ENCODE measurements at places on chromosomes 16 and 17. TPM values are rescaled to one million over a fixed set of nuclear protein-coding genes. Genes with fewer than 3 reads are reported as not detected.
A peak's percentile ranks its signal among the peaks of the same experiment; 100 is the strongest.

RAPGEFL1 gene
- 4.6 TPM for total RNA-seq

GRCh38 chr16:75566758-75567255 lies 628 bp downstream of the GABARAPL2 start:
- no peaks in the 10 kb centered on the region for H3K27me3 ChIP-seq
- peak overlapping the region; percentile 76 for H3K4me3 ChIP-seq

DNA sequence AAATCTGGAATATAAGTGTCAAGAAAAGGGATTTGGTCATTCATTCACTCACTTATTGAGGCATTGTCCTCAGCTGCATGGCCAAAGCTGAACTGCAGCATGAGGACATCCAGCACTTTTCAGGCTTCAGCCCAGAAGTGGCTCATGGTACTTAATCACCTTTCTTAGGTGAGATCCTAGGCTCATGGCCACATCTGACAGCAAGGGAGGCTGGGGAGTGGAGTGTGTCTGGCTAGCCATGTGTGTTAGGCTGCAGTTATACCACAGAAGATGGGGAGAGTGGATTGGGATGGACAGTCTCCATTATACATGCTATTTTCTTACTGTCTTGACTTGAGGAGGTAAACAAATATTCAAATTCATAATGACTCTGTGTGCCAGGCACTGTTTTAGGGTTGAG lies 68.8 kb downstream of the SHISA6 start:
- H3K27ac ChIP-seq, result no peak overlapping the region
- DNase-seq, result no peak
- H3K4me3 ChIP-seq, result no peak overlapping the region
- peaks cover 4% of the 10 kb centered on the region for H3K27me3 ChIP-seq

- H3K4me1 ChIP-seq, result no peaks in the 10 kb centered on the region
- H3K27me3 ChIP-seq, result no peaks in the 10 kb centered on the region
- no peak overlapping the region for H3K27ac ChIP-seq
- no peak for DNase-seq
These were observed 32.7 kb upstream of the SSTR2 start for GRCh38 chr17:73132085-73132492.

DNA sequence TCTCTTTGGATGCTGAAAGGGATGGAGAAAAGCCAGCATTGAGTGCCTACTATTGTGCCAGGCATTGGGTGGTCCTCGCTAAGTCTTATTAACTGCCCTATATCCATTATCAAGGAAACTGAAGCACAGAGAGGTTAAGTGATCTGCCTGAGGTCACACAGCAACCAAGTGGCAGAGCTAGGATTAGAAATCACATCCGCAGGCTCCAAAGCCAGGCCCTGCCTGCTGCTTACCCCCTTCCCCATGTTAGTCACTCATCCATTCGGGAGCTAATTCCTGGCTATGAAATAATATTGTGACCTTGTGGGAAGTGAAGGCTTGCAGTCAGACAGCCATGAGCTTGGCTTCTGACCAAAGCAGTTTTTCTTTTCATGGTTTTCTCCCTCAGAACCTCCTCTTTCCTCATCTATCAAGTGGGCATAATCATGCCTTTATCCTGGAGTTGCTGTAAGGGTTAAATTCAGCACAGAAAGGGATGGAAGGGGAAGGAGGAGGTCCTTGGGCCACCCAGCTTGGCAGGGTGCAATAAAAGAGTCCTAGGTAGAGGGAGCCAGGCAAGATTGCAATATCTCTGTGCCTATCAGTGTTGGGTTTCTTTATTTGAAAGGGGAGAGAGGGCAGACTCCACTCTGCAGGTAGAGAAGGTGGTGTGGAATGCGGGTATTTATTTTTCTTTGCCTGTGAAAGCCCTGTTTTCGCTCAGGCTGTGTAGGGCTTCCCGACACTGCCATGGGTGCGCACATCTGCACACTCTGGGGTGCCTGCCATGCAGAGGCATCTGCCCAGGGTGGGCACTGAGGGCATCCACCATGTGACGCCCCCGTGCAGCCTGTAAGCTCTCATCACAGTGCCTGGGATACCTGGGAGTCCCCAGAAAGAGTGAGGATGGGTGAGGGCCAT lies 11.3 kb downstream of the RAI1 start:
- H3K36me3 ChIP-seq, result no peaks in the 10 kb centered on the region
- H3K27ac ChIP-seq, result peak overlapping the region; percentile 4
- H3K4me1 ChIP-seq, result peaks cover 70% of the 10 kb centered on the region
- no peaks in the 10 kb centered on the region for H3K27me3 ChIP-seq
- DNase-seq, result no peak
- no peak overlapping the region for H3K4me3 ChIP-seq

KCNH4 gene
- 0.14 TPM for total RNA-seq

- no peaks in the 10 kb centered on the region for H3K4me1 ChIP-seq
- H3K36me3 ChIP-seq, result no peaks in the 10 kb centered on the region
- DNase-seq, result no peak
- no peak overlapping the region for H3K27ac ChIP-seq
- H3K4me3 ChIP-seq, result no peak overlapping the region
These were observed 488 bp downstream of the C17orf113 start for GRCh38 chr17:42049834-42050392.

ACACA gene
- 44.4 TPM for total RNA-seq

C17orf50 gene
- 0.83 TPM for total RNA-seq

DNA sequence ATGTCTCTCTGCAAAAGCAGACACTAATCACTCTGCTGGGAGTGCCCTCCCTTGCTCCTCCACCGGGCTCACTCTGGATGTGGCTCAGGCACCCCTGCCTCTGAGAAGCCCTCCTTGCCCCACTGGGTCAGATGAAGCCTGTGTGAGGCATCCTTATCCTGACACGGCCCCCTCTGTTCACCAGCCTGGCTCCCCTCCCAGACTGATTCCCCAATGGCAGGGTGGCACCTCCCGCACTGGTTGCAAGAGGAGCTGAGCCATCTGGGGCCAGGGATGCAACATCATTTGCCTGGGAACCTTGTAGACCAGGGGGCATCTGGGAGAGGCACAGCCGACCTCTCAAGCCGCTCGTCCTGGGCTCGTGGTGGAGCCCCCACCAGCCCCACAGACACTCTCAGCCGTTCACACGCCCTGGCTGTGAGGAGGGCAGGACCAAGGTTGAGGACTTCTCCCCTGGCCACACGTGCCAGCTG lies 6.7 kb downstream of the SMTNL2 start:
- H3K27me3 ChIP-seq, result no peaks in the 10 kb centered on the region
- H3K4me3 ChIP-seq, result no peak overlapping the region
- no peaks in the 10 kb centered on the region for H3K4me1 ChIP-seq
- no peak for DNase-seq
- no peak overlapping the region for H3K27ac ChIP-seq

DNA sequence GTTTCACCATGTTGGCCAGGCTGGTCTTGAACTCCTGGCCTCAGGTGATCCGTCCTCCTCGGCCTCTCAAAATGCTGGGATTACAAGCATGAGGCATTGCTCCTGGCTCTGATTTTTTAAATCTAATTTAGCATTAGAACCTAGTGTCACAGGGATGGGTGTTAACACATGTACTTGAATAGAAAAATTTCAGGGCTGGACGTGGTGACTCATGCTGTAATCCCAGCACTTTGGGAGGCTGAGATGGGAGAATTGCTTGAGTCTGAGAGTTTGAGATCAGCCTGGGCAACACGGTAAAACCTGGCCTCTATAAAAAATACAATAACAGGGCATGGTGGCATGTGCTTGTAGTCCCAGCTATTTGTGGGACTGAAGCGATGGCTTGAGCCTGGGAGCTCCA lies 6.0 kb upstream of the RNF135 start:
- no peaks in the 10 kb centered on the region for H3K36me3 ChIP-seq
- H3K27me3 ChIP-seq, result no peaks in the 10 kb centered on the region
- no peaks in the 10 kb centered on the region for H3K4me1 ChIP-seq
- H3K27ac ChIP-seq, result no peak overlapping the region
- DNase-seq, result no peak

RFWD3 gene
- total RNA-seq, result 11.1 TPM

DNA sequence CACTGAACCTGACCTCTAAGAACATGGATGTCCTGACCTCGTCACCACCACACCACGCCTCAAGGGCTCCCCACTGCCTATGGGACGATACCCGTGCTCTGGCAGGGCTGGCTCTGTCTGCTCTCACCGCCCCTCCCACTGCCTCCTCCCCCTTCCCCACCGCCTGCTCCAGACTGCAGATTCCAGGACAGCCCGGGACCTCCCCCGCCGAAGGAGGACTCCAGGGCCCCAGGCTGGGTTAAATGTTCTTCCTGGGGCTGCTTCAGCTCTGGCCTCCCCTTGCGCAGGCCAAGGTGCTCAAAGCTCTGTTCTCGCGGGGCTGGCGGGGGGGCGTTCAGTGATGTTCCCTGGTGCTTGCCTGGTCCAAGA lies 3.1 kb downstream of the NPW start:
- H3K27ac ChIP-seq, result no peak overlapping the region
- H3K36me3 ChIP-seq, result no peaks in the 10 kb centered on the region
- H3K4me1 ChIP-seq, result peaks cover 31% of the 10 kb centered on the region
- no peak for DNase-seq
- H3K4me3 ChIP-seq, result peak overlapping the region; percentile 29

GRCh38 chr17:43779145-43780125 lies 658 bp upstream of the DUSP3 start:
- H3K4me1 ChIP-seq, result peaks cover 12% of the 10 kb centered on the region
- peak overlapping the region; percentile 50 for H3K4me3 ChIP-seq
- peak; percentile 73 for DNase-seq
- no peaks in the 10 kb centered on the region for H3K36me3 ChIP-seq

- peak; percentile 60 for DNase-seq
- no peak overlapping the region for H3K27ac ChIP-seq
- no peak overlapping the region for H3K4me3 ChIP-seq
- no peaks in the 10 kb centered on the region for H3K4me1 ChIP-seq
These were observed 12.9 kb upstream of the ELAC2 start for GRCh38 chr17:13030459-13031300.

MYH13 gene
- total RNA-seq, result not detected

- H3K27me3 ChIP-seq, result no peaks in the 10 kb centered on the region
- H3K27ac ChIP-seq, result no peak overlapping the region
- H3K36me3 ChIP-seq, result no peaks in the 10 kb centered on the region
- H3K4me1 ChIP-seq, result peaks cover 6% of the 10 kb centered on the region
- no peak for DNase-seq
- H3K4me3 ChIP-seq, result no peak overlapping the region
These were observed 13.3 kb downstream of the NQO1 start for GRCh38 chr16:69712914-69713581.

DNA sequence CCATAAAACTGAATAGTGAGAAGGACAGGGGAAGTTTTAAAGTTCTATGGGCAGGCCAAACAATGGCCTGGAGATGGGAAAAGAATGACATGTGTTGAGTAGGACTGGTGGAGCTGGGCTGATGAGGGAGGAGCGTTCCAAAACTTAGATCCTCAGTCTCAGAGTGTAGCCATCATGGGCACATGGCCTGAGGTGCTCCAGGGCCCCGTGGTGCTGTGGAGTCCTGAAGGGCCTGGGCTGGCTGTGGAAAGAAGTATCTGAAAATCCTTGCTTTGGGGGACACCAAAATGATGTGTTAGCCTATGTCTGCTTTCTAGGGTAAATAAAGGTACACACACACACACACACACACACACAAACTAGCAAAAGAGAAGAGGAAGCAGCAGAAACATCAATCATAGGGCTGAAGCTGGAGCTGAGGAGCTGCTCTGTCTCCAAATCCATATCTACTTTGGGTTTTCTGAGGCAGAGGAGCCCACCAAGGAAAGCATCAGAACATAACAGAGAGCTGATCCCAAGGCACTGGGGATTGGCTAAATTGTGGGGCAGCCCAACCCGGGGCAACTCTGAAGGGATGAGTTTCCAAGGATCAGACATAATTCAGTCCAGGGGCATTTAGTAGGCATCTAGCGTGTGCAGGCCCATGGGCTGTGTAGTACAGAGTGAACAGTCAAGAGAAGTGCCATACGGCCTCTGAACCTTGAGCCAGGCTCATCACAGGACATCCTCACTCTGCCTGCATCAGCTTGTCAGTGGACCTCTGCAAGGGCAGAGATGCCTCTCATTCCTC lies 85.2 kb downstream of the C16orf78 start:
- no peak for DNase-seq
- no peak overlapping the region for H3K27ac ChIP-seq
- H3K36me3 ChIP-seq, result no peaks in the 10 kb centered on the region
- H3K4me3 ChIP-seq, result no peak overlapping the region

KRTAP4-9 gene
- total RNA-seq, result not detected

CD300LB gene
- total RNA-seq, result 0.43 TPM

GRCh38 chr17:48295362-48296288 lies 134.4 kb downstream of the SKAP1 start:
- H3K4me3 ChIP-seq, result no peak overlapping the region
- no peak overlapping the region for H3K27ac ChIP-seq
- H3K27me3 ChIP-seq, result peaks cover 5% of the 10 kb centered on the region

NEK8 gene
- total RNA-seq, result 6.6 TPM

DNA sequence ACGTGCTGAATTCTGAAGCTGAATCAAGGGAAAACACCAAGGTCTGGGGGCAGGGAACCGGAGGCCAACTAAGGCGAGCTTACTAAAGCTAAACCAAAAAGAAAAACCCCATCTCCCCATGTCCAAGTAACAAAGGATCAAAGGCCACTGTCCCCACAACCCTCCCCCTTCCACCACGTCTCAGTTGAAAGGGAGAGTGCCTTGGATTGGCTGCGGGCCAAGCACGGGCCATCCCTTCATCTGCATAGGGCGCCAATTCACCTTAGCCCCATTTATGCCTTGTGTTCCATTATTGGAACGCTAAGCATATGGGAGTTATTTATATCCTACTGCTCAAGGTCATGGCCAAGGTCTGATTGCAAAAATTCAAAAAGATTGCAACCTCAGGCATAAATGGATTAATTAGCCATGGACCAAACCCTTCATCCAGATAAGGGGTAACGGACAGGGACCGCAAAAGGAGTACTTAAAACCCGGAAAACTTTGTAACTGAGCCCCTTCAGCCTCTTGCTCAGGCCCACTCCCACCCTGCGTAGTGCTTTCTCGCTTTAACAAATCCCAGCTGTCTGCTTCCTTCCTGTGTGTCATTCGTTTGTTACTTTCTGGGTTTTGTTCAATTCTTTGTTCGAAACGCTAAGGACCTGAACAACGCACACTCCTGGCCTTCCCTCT lies 740 bp upstream of the ATP6V0D1 start:
- H3K27me3 ChIP-seq, result no peaks in the 10 kb centered on the region
- DNase-seq, result peak; percentile 58
- peak overlapping the region; percentile 25 for H3K27ac ChIP-seq

PFN1 gene
- 591 TPM for total RNA-seq

NPIPB2 gene
- 2.4 TPM for total RNA-seq

DNA sequence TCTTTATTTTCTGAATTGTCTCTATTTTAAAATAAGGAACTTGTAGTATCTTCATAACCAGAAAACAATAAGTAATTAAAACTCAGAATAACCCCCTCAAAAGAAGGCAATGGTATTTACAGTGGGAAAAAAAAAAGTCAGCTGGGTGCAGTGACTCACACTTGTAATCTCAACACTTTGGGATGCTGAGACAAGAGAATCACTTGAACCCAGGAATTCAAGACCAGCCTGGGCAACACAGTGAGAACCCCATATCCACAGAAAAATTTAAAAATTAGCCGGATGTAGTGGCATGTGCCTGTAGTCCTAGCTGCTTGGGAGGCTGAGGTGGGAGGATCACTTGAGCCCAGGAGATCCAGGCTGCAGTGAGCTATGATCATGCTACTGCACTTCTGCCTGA lies 33.5 kb downstream of the ADAM11 start:
- H3K4me3 ChIP-seq, result no peak overlapping the region
- H3K27ac ChIP-seq, result no peak overlapping the region
- no peaks in the 10 kb centered on the region for H3K36me3 ChIP-seq
- H3K27me3 ChIP-seq, result no peaks in the 10 kb centered on the region
- no peak for DNase-seq

ACSM3 gene
- total RNA-seq, result 7.0 TPM

- H3K36me3 ChIP-seq, result no peaks in the 10 kb centered on the region
- H3K4me3 ChIP-seq, result no peak overlapping the region
- peaks cover 5% of the 10 kb centered on the region for H3K27me3 ChIP-seq
- no peaks in the 10 kb centered on the region for H3K4me1 ChIP-seq
- no peak for DNase-seq
These were observed 100.2 kb downstream of the CYLD start for GRCh38 chr16:50842013-50842505.
